HS-5 (cell line): ENCODE measurements at places on chromosomes 2 and 18.

- no peak for DNase-seq
These were observed 7.0 kb upstream of the LYPD1 start for GRCh38 chr2:132676999-132677398.

DNA sequence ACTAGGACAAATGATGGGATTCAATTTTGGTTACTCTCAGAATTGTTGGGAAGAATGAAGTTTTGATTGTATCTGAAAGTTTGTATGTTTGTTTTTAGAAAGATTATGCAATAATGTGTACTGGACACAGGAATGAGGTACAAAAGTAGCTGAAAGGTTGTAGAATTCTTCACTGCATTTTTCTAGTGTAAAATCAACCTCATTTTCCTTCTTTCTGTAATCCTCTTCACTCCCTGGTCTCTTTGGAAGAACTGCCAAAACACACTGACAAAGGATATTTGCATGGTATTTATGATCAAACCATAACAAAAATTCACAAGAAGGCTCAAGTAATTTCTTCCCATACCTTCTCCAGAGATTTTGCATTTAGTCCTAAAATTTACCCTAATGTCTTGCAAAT, 110.7 kb downstream of the ZEB2 start:
- no peak for DNase-seq

GRCh38 chr2:48278590-48278989, 251.4 kb upstream of the STON1 start:
- no peak for DNase-seq

GRCh38 chr2:181042706-181043105, 62.3 kb downstream of the UBE2E3 start:
- no peak for DNase-seq

- DNase-seq = no peak
These were observed 1252.7 kb upstream of the FAM98A start for GRCh38 chr2:34851804-34852203.

DNA sequence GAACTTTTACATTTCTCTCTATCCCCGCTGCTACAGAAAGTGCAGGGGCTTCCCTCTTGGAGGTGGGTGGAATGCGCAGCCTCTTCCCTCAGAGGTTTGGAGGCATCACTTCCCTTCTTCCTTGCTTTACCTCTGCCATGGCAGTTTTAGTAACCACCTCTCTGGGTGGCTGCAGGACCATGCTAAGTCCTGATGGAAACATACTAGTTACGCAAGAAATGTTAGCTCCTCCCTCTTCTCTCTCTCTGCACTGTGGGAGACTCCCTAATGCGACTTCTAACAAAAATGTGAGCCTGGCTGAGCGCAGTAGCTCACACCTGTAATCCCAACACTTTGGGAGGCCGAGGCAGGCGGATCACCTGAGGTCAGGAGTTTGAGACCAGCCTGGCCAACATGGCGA, 116.8 kb upstream of the RAB6C start:
- DNase-seq = no peak

- no peak for DNase-seq
These were observed 193.1 kb downstream of the L3MBTL4 start for GRCh38 chr18:6221602-6222014.

GRCh38 chr2:217803653-217803960, 199.2 kb downstream of the TNS1 start:
- no peak for DNase-seq

DNA sequence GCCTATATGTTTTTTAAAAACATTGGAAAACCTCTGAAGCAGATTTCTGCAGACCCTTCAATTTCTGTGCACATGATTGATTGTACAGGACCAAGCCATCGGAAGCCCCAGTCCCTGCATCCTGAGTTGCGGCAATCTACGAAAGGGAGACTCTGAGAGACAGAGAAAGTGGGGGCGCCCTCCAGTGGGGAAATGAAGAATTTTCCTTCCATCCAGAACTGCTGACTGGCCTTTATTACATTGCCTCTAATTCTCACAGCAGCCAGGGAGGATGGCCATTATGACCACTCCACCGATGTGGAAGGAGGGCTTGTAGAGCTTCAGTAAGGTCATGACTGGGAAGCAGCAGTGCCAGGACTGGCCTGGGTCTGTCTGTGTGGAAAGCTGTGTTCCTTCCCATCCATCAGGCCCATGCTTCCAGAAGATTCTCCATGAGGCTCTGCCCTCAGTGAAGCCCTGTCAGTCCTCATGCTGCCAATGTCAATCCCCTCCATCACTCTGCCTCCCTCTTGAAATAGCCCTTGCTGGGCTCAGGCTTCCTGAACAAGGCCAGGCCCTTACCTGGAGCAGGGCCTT, 20.0 kb upstream of the RESP18 start:
- DNase-seq = no peak

- no peak for DNase-seq
These were observed 78.6 kb upstream of the GALNT5 start for GRCh38 chr2:157178874-157179273.

DNA sequence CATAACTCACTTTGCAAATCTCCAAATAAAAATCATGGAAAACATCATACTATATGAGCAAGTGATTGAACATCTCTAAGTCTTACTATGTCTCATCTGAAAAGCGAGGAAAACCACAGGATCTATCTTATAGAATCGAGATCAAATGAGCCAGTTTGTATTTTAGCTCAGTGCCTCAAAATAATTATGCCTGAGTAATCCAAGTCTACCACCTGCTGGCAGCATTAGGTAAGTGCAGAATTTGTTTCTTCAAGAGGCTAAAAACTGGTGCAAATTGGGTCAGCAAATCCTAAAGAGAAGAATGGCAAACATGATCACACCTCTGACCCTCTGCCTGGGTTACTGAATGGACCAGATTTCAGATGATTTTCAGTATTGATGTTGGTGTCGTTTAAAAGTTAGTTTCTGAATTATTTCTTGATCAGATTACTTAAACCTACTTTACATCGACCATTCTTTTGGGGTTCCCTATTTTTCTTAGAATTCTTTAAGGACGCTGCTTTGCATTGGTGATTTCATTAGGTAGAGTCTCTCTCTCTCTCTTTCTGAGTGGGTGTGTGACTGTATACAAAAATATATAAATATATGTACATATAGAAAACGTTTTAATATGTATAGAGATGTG, 12.7 kb upstream of the FHOD3 start:
- no peak for DNase-seq

- no peak for DNase-seq
These were observed 100.3 kb downstream of the B3GNT2 start for GRCh38 chr2:62296034-62296831.

DNA sequence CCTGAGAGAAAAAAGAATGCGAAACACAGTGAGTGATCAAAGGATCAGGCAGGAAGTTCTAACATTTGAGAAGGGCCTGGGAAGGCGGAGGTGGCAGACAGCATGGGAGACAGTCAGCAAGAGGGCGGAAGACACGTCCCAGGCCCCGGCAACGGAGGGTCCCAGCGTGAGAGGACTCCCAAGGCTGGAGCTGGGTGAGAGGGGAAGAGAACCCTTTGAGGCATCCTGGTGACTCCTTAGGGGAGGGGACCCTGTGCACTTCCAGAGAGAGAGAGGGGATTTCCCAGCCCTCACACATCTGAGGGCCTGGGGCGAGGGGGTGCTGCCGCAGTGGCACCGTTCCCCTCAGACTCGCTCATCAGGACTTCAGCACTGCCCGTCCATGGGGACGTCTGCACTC, 133.4 kb downstream of the RTP5 start:
- DNase-seq = no peak

GRCh38 chr18:31633392-31634330, 42.0 kb downstream of the TTR start:
- DNase-seq = no peak

GRCh38 chr18:13061630-13062189, 70.5 kb downstream of the CEP192 start:
- DNase-seq = no peak

DNA sequence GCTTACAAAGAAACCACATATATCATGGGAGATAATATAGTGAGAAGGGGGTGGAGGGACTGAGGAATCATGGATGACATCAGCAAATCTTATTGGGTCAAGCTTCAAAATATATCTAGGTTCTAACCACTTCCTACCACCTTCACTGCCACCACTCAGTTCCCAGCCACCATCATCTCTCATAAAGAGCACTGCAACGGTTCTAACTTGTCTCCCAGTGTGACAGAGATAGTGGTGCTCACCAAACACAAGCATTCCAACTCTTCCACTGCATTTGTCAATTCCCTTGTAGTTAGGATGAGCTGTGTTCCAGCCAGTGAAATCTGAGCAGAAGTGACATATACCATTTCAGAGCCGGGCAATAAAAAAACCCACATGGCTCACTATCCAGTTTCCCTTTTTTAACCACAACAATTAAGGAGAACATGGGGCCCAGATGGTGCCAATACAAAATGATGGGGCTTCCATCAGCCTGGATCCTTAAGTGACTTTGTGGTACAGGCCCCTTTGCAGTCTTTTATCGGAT, 318.1 kb downstream of the NBAS start:
- DNase-seq = no peak

GRCh38 chr2:178397002-178397605, 53.9 kb downstream of the PRKRA start:
- DNase-seq = peak; percentile 41

- no peak for DNase-seq
These were observed 29.0 kb upstream of the REL start for GRCh38 chr2:60852282-60852860.

- no peak for DNase-seq
These were observed 46.4 kb upstream of the RNF152 start for GRCh38 chr18:61939046-61939674.

DNA sequence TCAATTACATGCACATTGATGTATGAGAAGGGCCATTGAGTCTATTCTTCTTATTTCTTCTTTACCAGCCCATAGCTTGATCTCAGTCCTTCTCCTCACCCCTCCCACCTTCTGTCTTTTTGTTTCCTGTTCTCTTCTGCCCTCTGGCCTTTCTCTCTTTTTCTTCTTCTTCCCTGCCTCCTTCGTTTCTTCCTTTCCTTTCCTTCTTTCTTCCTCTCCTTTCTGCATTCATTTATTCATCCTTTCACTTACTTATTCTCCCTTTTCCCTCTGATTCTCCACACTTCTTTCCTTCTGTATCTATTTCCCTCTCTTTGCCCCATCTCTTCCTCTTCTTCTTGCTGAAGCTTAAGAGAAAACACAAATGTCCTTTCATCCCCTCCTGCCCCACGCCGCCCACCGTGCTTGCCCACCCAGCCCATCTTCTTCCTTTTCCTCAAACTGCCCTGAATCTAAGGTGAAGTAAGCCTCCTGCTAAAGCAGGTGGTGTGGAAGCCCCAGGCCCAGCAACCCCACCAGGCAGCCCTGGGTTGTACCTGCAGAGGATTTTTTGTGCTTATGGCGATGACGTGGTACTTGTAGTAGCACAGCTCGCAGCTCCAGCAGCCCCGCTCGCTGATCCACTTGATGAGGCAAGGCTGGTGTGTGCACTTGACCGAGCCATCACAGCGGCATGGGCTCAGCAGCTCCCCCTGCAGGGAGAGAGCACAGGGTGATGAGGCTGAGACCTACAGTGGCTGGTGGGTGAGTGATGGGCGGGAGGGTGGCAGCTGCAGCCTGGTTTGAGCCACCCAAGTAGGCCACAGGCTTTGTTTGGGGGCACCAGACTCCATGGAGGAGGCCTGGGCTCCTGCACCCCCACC, 89.0 kb downstream of the MARCHF4 start:
- DNase-seq = no peak

DNA sequence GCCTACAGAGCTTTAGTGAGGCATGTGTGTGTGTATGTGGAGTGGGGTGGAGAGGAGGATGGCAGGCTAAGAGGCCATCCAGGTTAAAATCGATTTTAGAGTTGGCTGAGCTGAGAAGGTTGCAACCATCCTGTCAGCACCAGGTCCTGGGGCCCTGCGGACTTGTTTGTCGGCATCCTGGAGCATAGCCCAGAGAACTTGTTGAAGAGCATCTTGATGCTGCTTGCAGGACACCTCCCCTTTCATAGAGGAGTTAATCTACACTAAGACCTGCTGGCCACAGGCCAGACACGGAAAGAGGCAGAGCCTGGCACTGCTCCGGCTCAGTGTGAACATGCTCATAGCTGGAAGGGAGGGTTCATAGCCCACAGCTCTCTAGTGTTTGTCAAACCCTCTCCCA, 72.1 kb upstream of the RGPD5 start:
- DNase-seq = no peak

DNA sequence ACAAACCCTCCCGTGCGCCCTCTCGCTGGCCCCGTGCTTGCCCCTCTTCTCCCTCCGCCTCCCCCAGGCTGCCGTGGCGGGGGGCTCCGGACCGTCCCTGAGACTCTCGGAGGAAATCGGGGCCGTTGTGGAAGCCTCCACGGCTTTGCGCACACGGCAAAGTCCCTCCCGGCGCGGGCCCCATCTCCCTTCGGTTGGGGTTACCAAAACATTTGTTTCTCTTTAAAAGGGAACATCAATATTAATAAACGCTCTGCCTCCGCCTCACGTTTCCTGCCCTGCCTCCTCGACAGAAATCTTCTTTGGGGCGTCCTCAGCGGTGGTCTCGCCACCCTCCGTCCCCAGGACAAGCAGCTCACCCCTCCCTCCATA, 3.8 kb downstream of the PAX3 start:
- DNase-seq = no peak

GRCh38 chr2:217162533-217162932, 302.7 kb upstream of the TNP1 start:
- peak; percentile 60 for DNase-seq

DNA sequence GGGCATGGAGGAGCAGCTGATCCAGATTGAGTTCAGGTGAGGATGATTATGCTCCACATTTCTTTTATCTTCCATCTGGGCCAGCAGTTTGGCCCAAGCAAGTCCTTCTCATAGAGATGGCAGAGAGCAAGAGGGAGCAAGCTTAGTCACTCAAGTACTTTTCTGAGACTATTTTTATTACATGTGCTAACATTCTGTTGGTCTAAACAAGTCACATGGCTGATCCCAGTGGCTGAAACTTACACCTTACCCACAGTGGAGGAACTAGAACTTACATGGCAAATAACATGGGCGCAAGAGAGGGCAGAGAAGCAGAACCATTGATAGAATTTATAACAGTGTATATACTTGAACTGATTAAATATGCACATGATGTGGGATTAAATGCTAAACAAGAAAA, 105.7 kb downstream of the KYNU start:
- DNase-seq = no peak

- DNase-seq = no peak
These were observed 274.6 kb downstream of the ETAA1 start for GRCh38 chr2:67671464-67672450.

- DNase-seq = no peak
These were observed 148.7 kb downstream of the NDUFA10 start for GRCh38 chr2:239876271-239876947.
